ENCODE measurements at places on chromosomes 2 and 18.

DNA sequence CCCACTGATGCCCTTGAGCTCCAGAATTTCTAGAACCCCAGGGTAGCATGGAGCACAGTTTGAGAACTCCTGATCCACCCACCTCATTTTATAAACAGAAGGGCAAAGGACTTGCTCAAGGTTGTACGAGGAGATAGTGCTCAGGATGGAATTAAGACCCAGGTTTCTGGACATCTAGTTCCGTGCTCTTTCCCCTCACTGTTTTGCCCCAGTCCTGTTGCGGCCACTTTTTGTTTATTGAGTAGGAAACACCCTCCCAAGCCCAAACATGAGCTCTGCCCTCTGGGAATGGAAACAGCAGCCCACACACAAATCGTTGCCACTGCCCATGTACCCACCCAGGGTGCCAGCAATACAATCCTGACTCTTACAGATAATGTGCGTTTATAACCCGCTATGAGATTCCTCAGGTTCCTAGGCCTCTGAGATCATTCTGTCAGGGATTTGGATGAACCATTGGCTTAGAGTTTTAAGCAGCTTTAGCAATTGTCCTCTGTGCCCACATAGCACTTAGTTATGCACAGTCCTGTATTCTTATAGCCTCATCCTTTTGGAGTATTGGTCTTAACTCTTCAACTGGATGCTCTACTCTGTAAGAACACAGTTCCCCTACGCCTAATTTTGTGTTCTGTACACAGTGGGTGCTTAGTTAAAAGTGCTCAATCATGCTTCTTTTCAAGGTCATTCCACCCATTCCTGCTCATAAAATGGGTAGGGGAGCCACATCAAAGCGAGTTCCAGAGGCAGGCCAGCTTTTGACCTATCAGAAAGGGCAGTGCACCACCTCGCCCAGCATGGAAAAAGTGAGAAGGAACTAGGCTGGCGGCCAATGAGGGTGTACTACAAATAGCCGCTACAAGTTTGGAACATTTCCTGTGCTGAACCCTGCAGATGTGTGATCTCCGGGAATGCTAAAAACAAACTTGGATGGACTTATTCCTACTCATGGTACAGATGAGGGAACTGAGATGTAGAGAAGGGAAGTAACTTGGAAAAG, 60.3 kb upstream of the IGFBP2 start:
- no peak for DNase-seq

DNA sequence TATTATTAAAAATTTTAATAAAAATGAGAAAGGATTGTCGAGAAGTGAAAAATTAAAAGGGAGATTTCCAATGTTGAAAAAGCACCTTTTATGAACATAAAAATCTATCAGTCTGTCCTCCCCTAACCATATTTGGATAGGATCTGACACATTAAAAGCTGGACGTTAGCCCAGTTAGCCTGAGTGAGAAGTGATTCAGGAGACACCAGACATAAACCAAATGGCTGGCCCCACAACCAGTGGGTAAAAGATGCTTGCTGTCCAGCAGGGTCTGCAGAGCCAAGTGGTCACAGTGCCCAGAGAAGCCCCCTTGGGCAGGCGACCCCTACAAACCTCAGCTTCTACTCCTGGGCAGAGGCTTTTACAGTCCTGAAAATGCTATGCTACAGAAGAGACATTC, 253.8 kb upstream of the LYPD1 start:
- DNase-seq = no peak

DNA sequence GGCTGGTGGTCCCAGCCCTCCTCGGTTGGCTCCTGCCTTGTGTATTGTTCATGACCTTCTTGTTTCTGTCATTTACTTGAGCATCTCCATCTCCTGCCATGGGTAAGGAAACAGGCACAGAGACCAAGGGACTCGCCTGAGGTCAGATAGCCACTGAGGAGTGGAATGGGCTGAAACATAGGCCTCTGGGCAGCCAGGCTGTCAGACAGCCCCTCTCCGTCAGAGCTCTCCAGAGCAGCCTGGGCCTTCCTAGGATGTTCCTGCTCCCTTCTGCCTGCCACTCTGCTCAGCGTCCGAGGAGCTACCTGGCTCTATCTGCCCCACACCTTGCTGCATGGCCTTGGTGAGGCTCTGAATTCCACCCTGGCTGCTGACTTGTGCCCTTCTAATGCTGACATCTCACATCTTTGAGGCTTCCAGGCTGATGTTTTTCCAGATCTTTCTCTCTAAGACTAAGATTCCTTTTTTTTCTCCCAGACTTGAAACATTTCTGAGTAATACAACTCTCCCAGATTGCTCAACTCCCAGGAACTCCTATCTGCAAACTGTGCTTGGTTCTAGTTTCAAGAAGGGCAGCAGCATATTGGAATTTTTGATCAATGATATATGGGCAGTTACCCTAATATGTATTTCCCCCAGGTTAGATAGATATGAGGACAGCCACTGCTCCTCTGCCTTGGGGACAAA, 67.7 kb downstream of the MCFD2 start:
- DNase-seq = no peak

- DNase-seq = no peak
Observed at GRCh38 chr2:72722492-72723070, 103.3 kb downstream of the EXOC6B start.

- DNase-seq = peak; percentile 55
Observed at GRCh38 chr18:76351961-76352581, 143.0 kb downstream of the ZNF516 start.

GRCh38 chr2:151198645-151199044, 63.0 kb downstream of the RBM43 start:
- DNase-seq = no peak

DNA sequence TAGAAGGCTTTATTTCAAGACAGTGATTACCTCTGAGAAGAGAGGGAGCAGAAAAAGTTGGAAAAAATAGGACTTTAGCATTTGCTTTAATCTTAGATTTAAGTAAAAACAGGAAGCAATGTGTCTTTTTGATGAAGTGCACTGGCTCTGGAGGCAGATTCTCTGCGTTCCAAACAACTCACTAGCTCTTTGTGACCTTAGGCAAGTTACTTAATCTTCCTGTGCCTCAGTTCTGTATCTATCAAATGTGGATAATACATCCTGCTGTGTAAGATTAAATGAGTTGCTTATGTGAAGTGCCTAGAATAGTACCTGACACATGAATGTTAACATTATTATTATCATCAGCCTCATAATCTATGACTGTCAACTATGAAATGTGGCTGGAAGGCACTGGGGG, 42.3 kb downstream of the RPRD1A start:
- no peak for DNase-seq

- DNase-seq = no peak
Observed at GRCh38 chr2:239380831-239381708, 19.8 kb downstream of the HDAC4 start.

DNA sequence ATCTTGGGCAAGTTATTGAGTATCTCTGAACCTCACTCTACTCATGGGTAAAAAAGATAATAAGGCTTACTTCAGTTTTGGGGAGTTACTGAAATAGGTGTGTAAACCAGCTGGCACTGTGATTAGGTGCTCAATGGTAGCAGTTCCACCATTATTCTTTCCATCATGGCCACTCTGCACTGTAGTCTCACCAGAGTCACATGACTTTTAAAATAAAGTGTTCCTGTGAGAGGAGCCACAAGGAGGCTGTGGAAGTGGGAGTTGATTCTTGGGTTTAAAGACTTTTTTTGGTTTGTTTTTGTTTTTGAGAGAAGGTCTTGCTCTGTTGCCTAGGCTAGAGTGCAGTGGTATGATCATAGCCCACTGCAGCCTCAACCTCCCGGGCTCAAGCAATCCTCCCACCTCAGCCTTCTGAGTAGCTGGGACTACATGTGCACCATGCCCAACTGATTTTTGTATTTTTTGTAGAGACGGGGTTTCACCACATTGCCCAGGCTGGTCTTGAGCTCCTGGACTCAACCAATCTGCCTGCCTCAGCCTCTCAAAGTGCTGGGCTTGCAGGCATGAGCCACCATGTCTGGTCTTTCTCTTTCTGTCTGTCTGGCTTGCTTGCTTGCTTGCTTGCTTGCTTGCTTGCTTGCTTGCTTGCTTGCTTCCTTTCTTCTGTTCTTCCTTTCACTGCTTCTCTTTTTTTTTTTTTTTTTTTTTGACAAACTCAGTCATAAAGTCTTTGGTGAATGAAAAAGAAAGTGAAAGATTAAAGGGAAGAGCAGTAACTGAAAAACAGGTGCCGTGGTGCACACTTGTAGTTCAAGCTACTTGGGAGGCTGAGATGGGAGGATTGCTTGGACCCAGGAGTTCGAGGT, 21.2 kb upstream of the ACVR1 start:
- no peak for DNase-seq

GRCh38 chr2:1910592-1911246, 166.4 kb upstream of the PXDN start:
- no peak for DNase-seq

DNA sequence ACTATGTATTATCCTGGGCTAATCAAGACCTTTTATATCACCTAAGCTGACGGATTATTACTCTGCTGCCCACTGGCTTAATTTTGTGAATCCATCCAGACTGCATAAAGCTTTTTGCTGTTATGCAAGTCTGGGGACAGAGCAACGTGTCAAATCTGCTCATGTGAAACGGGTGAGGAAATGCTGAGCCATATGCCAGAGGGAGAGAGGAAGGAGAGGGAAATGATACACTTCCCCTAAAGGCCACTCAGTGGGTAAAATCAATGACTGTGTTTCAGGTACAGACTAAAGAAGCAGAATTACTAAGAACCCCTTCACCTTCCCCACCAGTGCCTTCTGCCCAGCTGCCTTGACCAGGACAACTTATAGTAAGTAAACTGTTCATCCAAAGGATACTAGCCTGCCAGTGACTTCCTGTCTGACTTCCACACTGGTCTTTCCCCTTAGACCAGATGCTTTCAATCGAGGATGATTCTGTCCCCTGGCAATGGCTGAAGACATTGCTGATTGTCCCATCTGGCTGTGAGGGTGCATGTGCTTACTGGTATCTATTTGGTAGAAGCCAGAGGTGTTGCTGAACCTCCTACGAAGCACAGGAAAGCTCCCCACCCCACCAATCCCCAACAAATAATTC, 43.0 kb downstream of the STAT1 start:
- no peak for DNase-seq

DNA sequence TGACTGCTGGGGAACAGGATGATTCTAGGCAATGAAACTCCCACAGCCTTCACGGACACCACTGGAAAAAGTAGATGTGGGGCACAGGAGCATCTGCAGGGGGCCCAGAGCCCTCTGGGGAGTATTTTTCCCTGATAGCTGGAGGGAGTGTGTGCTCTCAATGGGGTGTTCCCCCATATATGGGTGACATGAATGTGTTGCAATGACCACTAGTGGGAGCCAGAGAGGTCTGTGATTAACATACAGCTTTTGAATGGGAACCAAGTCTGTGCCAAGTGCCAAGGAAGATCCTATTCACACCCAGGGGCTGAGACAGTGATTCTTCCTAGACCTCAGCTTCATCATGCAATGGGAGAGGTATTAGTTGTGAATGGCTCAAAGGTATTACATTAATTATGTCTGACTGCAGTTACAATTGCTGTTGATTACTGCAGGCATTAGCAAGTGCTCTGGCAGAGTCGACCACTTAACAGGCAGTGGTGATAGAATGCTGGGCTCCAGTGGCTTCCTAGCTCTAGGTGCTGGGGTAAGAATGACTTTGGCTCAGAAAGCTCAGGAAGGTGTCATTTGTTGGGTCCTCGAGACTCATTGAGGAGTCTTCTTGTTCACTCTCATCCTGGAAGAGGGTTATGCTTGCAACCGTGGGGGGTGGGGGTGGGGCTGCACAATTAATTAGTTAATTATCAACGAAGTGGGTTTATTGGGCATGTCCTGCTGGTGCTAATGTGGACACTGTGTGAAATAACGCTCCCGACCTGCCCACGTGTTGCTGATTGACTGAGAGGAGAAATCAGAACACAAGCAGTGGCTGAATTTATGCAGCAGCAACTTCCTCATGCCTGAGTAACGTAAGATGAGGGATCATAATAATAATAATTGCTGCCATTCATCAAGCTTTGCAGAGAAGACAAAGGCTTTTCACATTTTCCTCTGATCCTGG, 194.1 kb downstream of the CLIP4 start:
- peak; percentile 49 for DNase-seq

GRCh38 chr2:124267794-124268193, 242.7 kb downstream of the CNTNAP5 start:
- no peak for DNase-seq

DNA sequence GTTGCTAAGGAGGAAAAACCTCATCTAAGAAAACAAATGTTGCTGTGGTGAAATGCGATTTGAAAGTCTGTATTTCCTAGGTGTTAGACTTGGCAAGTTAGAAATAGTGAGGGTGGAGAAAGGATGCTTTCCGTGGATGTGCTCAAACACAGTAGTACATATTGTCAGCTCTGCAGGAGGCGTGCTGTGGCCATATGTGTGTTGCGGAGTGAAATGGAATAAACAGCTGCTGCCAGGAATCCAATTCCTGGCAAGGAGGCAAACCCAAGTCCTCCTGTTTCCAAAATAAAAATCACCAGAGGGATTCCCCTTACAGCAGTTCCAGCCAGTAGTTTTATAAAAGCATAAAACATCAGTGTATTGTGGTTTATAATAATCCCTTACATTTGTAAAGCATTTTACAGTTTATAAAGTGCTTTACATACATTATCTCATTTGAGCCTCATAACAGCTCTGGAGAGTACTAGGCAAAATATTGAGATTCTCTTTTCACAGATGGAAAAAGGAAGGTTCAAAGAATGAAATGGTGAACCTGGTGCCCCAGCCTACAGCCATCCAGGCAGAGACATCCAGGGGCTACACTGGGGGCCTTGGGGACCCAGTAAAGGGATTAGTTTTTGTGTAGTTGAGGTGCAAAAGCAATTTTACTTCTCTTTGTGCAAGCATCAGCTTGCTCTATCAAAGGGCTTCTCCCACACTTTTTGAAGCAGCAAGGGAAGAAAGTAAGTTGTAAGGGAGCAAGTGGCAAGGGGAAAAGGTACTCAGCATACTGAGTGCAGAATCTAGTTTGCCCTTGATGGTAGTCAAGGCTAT, 206.0 kb downstream of the AGPS start:
- no peak for DNase-seq

- DNase-seq = peak; percentile 23
Observed at GRCh38 chr18:25561918-25562317, 210.0 kb upstream of the ZNF521 start.

DNA sequence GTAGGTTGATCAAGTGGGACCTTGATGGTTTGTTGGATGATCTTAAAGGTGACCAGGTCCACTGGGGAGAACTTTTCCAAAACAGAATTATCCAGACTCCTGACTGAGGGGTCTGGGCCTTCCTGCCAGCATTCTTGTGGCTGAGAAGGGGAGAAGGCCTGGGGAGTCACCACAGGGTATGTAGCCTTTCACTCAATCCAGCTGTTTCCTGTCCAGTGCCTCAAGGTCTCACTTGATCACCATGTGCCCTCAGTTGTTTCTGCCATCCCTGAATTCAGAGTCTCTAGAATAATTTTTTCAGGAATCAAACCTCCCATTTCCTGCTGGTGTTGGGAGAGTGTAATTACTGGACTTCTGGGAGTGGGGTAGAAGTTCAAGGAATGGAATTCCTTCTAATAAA, 54.4 kb upstream of the TANC1 start:
- DNase-seq = no peak

- no peak for DNase-seq
Observed at GRCh38 chr2:28956415-28956826, 24.7 kb upstream of the TOGARAM2 start.

- DNase-seq = no peak
Observed at GRCh38 chr18:79726721-79727120, 47.1 kb downstream of the CTDP1 start.

- no peak for DNase-seq
Observed at GRCh38 chr2:235041918-235042575, 90.2 kb downstream of the SH3BP4 start.
